ENCODE measurements at places on chromosomes 1 and 21. TPM values are rescaled to one million over a fixed set of nuclear protein-coding genes. Genes with fewer than 3 reads are reported as not detected.

- DNase-seq: no peak
These were observed 51.7 kb upstream of the EDEM3 start for GRCh38 chr1:184806296-184806721.

- DNase-seq: no peak
These were observed 1148.8 kb upstream of the ADGRL4 start for GRCh38 chr1:80155371-80155770.

DNA sequence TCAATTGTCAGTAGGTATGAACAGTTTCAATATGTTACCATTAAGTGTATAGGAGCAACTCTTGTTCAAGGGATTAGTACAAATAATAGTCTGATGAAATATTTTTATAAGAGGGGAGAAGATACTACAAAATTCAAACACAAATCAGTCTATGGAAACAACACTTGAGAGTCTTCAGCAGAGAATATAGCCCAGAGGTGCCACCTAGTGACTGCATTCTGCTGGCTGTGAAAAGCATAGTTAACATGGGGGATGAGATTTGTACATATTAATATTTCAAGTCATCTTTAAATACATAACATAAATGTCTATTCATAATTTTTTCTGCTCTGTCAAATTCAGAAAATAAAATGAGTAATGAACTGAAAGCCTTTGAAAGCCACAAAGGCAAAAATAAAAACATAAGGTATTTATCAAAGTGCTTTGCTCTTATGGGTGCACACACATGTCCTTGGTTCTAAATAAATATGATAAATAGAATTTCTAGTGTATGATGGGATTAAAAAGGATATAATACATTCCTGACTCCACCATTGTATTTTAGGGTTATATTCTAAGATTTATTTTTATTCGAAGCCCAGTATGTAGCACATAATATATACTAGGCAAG lies 440.9 kb upstream of the ZRANB2 start:
- peak; percentile 48 for DNase-seq

DNA sequence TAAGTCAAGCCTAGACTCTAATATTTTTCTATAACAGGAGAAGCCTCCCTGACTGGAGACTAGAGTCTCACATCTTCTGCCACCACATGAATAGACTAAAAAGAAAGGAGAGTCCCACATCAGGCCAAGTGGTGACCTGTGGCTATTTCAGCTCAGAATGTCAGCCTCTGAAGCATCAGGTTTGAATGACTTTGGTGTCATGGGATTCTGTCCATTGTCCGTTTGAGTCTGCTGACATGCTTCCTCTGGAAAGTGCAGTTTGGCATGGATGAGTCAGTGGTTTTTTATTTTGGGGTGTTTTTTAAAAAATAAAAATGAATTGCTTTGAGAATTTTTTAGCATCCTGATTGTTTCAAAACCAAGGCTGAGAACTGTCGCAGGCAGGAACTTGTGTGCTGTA lies 19.5 kb downstream of the DYRK3 start:
- no peak for DNase-seq

DNA sequence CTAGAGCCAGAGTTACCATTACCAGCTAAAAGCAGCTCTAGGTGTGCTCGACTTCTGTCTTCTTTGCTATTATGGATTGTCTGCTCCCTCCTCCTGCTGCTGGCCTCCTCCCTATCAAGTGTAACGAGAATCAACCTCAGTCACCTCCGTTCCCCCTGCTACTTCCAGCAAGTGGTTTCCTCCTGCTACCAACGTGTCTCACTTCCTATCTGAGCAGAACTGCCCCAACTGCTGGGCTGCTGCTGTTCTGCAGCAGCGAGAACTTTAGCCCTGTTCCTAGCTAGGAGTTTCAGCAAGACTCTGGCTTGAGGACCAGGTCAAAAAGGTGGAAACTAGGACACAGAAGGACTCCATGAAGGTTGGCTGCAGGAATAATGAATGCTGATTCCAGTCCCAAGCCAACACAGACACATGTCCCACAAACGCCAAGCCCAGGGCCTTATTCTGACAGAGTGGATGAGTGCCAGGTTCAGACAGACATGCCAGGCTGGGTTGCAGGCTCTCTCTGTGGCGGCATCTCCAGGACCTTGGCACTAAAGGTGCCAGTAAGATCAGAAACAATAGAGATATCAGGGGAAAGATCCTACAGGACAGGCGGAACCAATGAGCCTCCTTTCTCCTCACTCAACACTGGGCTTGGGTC lies 46.9 kb downstream of the CD34 start:
- no peak for DNase-seq

NID1 gene
- 55.8 TPM for total RNA-seq

DNA sequence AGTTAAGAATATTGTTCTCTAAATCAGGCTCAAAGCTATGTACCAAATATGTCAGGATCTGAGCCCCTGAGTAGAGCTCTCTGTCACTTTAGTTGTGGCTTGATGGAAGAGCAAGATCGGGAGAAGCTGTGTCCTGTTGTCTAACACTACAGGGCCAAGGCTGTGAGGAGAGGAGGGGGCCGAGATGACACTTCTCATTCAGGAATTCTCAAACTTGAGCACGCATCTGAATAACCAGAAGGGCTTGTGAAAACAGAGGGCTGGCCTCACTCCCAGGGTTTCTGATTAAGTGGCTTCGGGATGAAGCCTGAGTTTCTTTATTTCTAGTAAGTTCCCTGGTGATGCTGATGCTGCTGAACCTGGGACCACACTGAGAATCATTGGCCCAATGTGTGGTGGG lies 209.2 kb upstream of the DAB1 start:
- peak; percentile 20 for DNase-seq

PTAFR gene
- total RNA-seq: 9.3 TPM

DNA sequence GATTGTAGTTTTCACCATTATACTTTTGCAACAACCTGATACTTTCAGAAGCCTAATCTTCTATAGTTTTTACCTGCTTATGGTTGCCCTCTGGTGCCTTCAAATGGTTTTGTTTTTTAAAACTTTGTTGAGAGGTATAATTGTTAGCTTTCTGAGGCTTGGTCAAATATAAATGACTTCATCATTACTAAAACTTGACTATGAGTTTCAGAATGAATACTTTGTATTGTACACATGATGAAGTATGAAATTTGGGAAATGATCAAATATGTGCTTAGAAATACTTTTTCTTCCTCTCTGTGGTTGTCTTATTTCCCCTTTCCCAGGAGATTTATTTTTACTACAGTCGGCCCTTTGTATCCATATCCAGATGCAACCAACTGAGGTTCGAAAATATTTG lies 151.8 kb upstream of the B3GALT2 start:
- DNase-seq: no peak

DNA sequence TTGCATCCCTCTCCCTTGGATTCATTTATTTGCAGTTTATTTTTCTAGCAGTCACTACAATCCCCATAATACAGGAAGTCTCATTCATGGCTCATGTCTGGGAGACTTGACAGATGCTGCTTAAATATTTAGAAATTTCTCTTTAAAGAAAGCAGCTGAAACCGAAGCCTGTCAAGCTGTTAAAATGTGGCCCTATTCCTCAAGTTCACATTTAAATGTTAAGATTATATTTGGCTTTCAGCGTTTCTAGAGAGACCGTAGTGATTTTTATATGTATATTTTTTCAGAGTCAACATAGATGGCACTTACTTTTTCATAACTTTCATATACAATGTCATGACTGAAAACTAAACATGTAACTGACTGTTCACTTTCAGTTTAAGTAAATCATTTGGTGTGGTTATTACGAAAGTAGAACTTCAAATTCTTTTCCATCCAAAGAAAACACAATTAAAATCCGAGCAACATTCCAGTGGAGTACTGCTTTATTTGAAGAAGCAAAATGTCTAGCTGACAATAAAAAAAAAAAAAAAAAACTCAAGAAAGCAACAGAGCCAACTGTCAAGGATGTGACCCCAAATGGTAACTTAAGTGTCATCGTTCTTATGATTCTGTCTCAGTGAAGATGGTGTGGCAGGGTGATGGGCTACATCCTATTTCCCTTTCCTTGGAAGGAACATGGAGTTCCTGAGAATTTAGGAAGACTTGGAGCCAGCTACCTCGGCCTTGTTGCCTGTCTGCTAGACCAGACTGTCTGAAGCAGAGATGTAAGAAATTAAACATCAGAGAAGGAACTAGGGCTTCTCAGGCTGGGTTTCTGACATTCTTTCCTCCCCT lies 37.8 kb downstream of the MIS18A start:
- peak; percentile 94 for DNase-seq

DNA sequence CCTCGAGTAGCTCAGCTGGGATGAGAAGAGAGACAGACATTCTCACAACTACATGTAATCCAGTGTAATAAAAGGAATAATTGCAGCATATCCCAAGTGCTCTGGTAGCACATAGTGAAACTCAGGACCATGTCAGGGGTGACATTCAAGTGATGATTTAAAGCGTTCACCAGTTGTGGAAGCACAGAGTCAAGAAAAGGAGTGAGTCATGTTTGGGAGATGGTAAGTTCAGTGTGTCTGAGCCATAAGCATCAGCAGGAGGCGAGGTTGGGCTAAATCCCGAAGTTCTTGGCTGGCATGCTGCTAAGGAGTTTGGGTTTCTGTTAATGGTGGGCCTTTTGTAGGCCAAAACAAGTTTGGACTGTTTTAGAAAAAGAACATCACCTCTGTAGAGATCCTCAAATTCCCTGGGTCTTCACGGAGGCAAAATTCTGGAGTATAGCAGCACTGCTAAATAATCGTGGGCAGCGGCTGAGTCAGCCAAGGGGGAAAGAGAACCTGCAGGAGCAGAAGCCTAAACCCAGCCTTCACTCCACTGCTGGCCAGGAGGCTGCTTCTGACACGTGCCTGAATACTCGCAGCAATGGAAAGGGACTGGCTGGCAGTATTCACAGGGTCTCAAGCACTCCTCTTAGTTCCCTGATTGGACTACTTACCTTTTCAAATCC lies 7.2 kb upstream of the NHLH1 start:
- no peak for DNase-seq

ROR1 gene
- total RNA-seq: 47.0 TPM

WDR64 gene
- not detected for total RNA-seq

DNA sequence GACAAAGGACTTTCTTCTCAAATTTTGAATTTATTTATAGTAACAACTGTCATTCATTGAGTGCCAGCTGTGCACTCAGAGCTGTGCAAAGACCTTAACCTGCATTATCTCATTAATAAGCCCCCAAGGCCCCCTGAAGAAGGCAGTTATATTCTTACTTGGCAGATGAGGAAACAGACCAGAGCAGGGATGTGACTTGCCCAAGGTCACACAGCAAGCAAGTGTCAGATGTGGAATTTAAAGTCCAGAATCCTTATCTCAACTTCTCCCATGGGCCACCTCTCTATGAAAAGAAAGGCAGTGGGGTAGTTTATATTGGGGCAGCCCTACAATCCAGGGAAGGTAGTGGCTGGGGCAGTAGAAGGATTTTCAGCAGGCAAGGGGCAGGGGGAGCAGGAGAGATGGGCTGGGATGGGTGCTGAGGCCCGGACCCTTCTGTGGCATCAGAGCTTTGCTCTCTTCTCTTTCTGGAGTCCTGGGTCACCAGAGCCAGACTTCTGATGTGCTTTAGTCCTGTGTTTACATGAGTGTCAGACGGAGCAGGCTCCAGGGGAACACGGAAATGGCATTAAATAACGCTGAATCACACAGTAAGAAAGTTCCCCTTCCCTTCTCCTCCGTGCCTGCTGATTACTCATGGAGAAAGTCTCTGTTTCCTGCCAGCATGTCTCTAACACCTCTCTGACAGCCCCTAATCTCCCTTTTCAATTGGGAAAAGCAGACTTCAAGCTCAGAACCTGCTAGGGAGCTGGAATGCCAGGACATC lies 39.5 kb downstream of the EPHB2 start:
- DNase-seq: peak; percentile 59

CLCA1 gene
- 0.15 TPM for total RNA-seq

PDC gene
- total RNA-seq: not detected

- no peak for DNase-seq
These were observed 73.3 kb upstream of the PAXBP1 start for GRCh38 chr21:32844653-32845436.

DNA sequence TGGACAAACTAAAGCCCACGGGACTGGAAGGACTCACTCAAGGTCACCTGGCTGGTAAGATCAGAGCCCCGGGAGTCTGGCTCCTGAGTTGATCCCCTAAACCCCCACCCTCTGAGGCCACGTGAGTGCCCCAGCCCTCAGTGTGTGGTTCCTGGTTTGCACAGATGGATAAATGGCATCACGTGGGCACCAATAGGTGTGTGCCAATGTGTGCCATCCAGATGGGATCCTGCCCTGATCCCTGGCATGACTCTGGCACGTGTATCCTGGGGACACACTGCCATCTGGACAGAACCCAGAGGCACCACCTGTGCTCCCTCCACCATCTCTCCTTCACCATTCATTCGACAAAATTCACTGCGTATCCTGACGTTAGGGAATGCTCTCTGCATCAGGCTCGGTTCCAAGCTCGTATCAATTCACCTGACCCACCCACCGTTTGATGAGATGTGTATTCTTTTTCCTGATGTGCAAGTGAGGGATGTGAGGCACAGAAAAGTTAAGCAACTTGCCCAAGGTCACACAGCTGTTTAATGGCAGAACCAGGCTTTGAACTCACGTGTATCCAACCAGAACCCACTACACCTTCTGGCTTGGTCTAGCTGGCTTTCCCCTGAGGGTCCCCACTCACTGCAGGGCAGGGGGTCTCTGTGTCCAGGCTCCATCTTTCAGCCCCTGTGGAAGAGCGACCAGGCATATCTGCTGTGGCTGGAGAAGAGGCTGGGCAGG lies 49.8 kb upstream of the PAX7 start:
- no peak for DNase-seq

GRCh38 chr21:17414766-17415165 lies 98.1 kb upstream of the CXADR start:
- no peak for DNase-seq

DNA sequence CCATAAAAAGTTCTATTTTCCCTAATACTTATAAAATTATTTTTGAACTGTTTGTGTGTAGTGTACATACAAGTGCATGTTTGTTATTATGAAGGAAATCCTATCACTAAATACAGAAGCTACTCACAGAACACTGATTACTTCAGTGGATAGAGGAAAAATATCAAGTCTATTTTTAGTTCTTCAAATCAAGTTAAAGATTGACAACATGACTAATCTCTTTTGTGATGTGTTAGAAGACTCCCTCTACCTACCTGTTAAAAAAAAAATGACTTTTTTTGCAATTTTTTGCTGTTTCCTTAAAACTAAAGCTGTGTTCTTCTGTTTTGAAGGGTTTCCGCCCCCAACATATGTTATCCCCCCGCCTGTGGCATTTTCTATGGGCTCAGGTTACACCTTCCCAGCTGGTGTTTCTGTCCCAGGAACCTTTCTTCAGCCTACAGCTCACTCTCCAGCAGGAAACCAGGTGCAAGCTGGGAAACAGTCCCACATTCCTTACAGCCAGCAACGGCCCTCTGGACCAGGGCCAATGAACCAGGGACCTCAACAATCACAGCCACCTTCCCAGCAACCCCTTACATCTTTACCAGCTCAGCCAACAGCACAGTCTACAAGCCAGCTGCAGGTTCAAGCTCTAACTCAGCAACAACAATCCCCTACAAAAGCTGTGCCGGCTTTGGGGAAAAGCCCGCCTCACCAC lies 45.5 kb downstream of the NCF2 start:
- no peak for DNase-seq

CFHR2 gene
- total RNA-seq: not detected

- DNase-seq: no peak
These were observed 191.4 kb downstream of the DAB1 start for GRCh38 chr1:57232500-57232899.

Data from lung (tissue), 17 donors.